HFFc6 (cell line): ENCODE measurements at places on chromosomes 2 and 18. TPM values are rescaled to one million over a fixed set of nuclear protein-coding genes. Genes with fewer than 3 reads are reported as not detected.

GRCh38 chr2:232486558-232487384, 863 bp downstream of the ECEL1 start:
- no peaks in the 10 kb centered on the region for H3K4me1 ChIP-seq
- peaks cover 36% of the 10 kb centered on the region for H3K27me3 ChIP-seq
- no peak overlapping the region for H3K27ac ChIP-seq
- DNase-seq, result no peak
- H3K4me3 ChIP-seq, result no peak overlapping the region

DNA sequence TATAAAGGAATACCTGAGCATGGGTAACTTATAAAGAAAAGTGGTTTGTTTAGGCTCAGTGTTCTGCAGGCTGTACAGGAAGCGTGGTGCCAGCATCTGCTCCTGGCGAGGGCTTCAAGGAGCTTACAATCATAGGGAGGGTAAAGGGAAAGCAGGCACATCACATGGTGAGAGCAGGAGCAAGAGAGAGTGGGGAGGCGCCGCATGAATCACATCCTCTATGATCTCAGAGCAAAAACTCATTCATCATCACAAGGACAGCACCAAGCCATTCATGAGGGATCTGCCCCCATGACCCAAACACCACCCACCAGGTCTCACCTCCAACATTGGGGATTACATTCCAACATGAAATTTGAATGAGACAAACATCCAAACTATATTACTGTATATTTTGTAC, 32.5 kb downstream of the R3HDM1 start:
- H3K27ac ChIP-seq, result no peak overlapping the region
- peaks cover 11% of the 10 kb centered on the region for H3K4me1 ChIP-seq
- no peak overlapping the region for H3K4me3 ChIP-seq

Gene KCNG2
- total RNA-seq, result not detected in 3 replicates

DNA sequence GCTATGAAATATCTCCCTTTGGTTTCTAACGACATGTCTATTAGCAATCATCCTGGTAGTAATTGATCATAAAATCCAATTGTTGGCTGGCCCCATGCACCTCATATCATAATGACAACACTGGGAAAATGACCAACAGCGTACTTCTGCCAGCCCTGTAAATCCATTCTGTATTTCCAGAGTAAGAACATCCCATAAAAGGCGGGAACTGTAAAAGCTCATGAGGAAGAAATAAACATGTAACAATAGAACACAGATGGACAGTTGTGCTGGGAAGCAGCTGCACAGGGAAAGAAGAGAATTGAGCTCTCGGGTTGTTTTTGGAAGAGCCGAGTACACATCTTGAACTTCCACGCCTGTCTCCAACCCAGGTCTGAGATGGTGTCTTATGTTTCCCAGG, 218.7 kb downstream of the CMPK2 start:
- no peaks in the 10 kb centered on the region for H3K4me1 ChIP-seq
- no peak for DNase-seq
- no peak overlapping the region for H3K4me3 ChIP-seq
- H3K36me3 ChIP-seq, result peaks cover 5% of the 10 kb centered on the region; the same call in 1 of the 2 replicates
- no peak overlapping the region for H3K27ac ChIP-seq
- H3K27me3 ChIP-seq, result peaks cover 2% of the 10 kb centered on the region; the same call in 1 of the 2 replicates

DNA sequence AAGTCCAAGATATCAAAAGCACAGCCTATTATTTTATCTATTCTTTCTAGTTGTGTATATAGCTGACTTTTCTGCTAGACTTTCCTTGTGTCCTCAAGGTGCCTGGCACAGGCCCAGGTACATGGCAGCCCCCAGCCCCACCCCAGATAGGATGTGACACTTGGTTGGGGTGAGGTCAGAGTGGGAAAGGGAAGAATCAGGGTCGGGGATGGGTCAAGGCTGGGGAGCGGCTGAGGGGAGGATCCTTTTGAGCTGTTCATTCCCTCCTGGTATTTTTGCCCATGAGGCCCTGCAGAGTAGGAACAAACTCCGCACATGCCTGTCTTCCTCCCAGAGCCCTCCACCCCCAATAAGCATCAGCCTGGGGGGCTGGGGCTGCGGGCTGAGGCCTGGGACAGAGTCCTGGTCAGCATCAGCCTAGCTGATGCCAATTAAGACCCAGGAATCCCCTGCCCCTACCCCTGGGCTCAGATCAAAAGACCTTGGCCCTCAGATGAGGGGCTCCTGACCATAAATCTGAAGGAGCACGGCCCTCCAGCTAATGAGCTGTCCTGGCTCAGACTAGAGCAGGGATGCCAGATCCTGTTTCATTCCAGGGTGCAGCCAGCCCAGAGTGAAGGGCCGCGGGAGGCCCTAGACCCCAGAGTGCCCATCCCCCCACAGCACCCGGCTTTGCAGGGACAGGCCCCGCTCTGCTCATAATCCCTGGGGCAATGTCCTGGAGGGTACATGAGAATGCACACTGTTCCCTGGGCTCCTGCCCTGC, 85.3 kb downstream of the SDC1 start:
- H3K27ac ChIP-seq, result peak overlapping the region; percentile 49
- H3K27me3 ChIP-seq, result no peaks in the 10 kb centered on the region; the same call in 1 of the 2 replicates
- no peak overlapping the region for H3K4me3 ChIP-seq
- no peaks in the 10 kb centered on the region for H3K36me3 ChIP-seq
- peaks cover 65% of the 10 kb centered on the region for H3K4me1 ChIP-seq

GRCh38 chr18:8889489-8889888, 184.1 kb downstream of the MTCL1 start:
- H3K4me1 ChIP-seq, result peaks cover 55% of the 10 kb centered on the region
- peaks cover 36% of the 10 kb centered on the region for H3K36me3 ChIP-seq
- H3K27me3 ChIP-seq, result no peaks in the 10 kb centered on the region
- no peak overlapping the region for H3K4me3 ChIP-seq

DNA sequence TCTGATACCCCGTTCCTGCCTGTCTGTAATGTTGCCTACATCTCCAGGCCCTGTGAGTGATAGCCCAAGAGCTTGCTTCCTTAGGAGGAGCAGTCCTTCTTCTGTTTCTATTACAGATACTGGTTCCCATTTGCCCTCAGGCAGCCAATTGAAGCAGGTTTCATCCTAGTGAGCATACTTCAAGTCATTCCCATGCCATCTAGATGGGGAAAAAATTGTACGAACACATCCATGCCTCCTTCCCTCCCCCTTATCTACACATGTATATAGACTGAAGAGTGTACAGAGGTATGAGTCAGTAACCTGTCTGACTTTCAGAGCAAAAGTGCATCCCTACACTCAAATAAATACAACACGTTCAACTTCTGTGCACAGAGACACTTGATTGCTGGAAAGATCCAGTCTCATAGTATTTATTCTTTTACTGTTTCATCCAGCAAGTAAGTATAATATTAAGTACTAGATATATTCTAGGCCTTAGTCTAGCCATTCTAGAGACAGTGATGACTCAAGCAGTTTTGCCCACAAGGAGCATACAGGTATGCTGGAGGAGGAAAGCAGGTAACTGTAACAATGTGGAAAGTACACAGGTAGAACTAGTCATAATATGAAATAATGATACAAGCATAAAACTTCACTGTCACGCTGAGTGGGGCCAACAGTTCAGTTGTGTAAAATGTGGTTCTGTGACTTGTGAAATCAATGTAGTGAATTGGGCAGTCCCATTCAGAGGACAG, 153.4 kb downstream of the MGAT5 start:
- H3K36me3 ChIP-seq, result peaks cover 26% of the 10 kb centered on the region
- no peaks in the 10 kb centered on the region; the same call in none of the 2 replicates for H3K27me3 ChIP-seq
- DNase-seq, result no peak

Gene MYL1
- not detected in 3 replicates for total RNA-seq

Gene LGALSL
- total RNA-seq, result 0.70 to 2.2 TPM (median 1.6 TPM) in 3 replicates

GRCh38 chr2:60352491-60353405, 200.7 kb downstream of the BCL11A start:
- H3K36me3 ChIP-seq, result no peaks in the 10 kb centered on the region
- H3K4me1 ChIP-seq, result no peaks in the 10 kb centered on the region
- no peak for DNase-seq
- H3K27ac ChIP-seq, result no peak overlapping the region

DNA sequence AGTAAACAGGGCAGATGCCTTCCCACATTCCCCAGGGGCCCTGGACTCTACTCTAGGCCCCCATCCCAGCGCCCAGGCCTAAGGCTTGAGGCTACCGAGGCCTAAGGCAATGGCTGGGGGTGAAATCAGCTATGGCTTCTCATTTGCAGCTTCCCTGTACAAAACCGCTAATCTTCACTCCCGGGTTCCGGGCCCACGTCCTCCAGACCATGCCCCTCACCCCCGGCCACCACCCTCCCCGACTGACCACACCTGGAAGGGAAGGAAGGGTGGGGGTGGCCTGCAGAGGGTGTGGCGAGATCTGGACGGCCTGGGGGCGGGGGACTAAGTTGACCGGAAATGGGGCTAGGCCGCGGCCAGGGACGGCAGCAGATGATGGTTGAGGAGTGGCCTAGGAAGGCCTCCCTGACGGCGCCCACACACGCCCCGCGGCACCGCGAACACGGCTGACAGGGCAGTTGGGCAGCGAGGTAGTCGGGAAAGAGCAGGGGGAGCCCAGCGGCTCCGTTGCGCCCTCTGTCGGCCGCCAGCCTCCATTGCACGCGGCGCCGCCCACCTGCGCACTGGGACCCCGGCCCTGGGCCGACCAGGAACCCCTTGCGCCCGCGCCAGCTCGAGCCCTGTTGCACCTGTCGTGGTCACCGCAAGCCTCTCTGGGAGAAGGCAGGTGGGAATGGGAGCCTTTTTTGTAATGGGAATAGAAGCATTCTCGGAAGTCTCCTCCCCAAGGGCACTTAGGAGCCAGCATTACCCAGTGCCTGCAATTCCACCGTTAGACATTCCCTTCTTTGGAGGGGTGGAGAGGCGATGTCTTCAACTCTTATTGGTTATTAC, 117.1 kb upstream of the STPG4 start:
- peak overlapping the region; percentile 60 for H3K4me3 ChIP-seq
- peak; percentile 57 for DNase-seq
- H3K36me3 ChIP-seq, result peaks cover 6% of the 10 kb centered on the region
- H3K4me1 ChIP-seq, result peaks cover 52% of the 10 kb centered on the region

DNA sequence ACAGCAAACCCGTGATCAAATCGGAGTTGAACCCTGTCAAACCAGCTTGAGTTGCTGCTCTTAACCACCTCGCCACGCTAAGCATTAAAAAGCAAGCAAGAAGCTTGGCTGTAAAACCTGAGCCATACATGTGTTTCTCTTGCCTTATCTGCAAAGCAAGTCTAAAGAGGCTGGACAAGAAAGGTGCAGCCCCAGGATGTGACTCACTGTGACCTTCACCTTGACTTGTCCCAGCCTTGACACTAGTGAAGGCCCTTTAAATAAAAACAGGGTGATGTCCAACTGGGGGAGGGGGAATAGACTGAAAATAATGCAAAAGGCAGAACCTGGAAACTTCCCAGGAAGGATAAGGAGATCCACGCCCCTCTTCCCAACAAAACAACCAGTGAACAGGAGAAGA, 127.6 kb upstream of the NPAS2 start:
- peaks cover 19% of the 10 kb centered on the region for H3K27me3 ChIP-seq
- peaks cover 6% of the 10 kb centered on the region for H3K4me1 ChIP-seq
- DNase-seq, result no peak
- H3K36me3 ChIP-seq, result peaks cover 7% of the 10 kb centered on the region
- no peak overlapping the region for H3K27ac ChIP-seq

DNA sequence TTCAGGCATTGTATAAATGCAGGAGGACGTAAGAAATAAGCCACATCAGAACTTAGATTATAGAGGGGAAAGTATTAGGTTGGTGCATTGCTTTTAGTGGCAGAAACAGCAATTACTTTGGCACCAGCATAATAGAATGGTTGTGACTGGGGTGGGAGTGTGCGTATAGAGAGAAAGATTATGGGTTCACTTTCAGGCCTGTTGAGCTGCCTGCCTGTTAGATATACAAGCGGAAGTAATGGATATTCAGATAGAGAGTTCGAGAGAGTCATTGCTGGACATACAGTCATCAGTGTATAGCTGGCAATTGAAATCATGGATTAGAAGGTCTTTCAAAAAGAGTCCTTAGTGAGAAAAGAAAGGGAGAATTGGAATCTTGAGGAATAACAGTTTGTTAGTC, 139.2 kb upstream of the MYO3B start:
- H3K27me3 ChIP-seq, result peaks cover 1% of the 10 kb centered on the region; the same call in 1 of the 2 replicates
- DNase-seq, result no peak
- no peak overlapping the region for H3K4me3 ChIP-seq
- H3K36me3 ChIP-seq, result peaks cover 5% of the 10 kb centered on the region
- H3K4me1 ChIP-seq, result peaks cover 10% of the 10 kb centered on the region; the same call in 1 of the 2 replicates
- no peak overlapping the region for H3K27ac ChIP-seq

DNA sequence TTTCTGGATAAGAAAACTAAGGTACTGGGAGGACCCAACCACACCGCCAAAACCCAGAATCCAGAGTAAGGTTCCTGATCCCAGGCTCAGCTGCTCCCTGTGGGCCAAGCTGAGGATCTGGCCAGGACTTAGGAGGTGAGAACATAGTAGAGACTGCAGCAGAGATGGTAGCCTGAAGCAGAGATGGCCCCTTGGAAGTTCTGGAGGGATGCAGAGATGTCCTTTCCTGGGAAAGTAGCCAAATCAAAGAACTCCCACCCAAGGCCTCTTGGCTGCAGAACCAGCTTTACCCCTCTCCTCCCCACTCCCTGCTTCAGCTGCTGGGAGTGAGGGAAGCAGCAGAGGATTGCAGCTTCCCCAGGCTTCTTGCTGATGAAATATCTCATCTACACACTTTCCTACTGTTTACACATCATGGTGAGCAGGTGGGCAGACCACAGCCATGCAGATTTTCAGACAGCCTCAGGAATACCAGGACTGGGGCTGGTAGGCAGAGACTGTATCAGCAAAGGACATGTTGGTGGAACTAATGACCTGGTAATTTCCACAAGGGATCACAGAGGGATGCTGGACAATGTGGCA, 32.7 kb downstream of the TMEM17 start:
- no peak for DNase-seq
- H3K4me3 ChIP-seq, result no peak overlapping the region
- no peaks in the 10 kb centered on the region for H3K36me3 ChIP-seq
- no peaks in the 10 kb centered on the region; the same call in 1 of the 2 replicates for H3K27me3 ChIP-seq
- no peak overlapping the region for H3K27ac ChIP-seq

DNA sequence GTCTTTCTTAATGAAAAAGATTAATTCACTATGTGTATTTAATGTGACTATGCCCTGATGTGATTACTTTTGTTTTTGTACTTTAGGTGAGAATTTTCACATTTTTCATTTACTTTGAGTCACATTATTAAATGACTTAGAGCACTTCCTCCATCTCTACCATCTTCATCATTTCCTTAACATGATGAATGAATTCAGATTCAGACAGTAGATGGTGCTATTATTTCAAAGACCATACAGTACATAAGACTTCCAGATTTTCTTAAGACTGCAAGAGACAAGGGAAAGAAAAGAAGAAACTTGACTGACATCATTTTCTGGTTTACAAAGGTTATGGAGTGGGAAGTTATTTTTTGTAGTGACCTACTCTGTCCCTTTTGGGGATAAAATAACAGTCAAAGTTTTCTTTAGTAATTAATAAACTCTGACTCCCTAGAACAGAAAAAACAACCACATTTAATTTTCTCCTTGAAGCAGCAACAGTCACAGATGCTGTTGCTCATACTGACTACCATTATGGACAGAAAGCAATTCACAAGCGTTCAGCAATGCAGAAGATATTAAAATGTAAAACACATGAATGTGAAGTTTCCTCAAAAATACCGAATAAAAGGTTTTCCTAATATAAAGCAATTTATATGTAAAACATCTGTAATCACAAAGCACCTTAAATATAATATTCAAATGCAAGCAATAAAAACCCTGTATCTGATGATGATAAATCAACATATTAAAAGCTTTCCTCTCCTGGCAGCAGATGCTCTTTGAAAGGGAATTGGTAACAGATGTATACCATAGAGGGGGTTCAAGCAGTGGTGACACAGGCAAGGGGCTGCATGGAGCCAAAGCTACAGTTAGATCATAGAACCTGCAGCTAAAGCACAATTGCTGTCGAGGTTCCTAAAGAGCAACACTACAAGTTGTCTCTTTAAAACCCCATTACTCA, 1010.9 kb upstream of the NXPH2 start:
- H3K4me3 ChIP-seq, result no peak overlapping the region
- H3K4me1 ChIP-seq, result no peaks in the 10 kb centered on the region
- no peak overlapping the region for H3K27ac ChIP-seq
- no peaks in the 10 kb centered on the region for H3K27me3 ChIP-seq
- no peak for DNase-seq
- no peaks in the 10 kb centered on the region for H3K36me3 ChIP-seq

Gene DLGAP1
- 0.19 to 0.97 TPM (median 0.37 TPM) in 3 replicates for total RNA-seq

Gene KCNJ13
- not detected in 3 replicates for total RNA-seq
